Activated CD8-positive, alpha-beta T cell treated with anti-CD3 and anti-CD28 coated beads for 36 hours (primary cell): ENCODE measurements at places on chromosomes 3 and 15.

DNA sequence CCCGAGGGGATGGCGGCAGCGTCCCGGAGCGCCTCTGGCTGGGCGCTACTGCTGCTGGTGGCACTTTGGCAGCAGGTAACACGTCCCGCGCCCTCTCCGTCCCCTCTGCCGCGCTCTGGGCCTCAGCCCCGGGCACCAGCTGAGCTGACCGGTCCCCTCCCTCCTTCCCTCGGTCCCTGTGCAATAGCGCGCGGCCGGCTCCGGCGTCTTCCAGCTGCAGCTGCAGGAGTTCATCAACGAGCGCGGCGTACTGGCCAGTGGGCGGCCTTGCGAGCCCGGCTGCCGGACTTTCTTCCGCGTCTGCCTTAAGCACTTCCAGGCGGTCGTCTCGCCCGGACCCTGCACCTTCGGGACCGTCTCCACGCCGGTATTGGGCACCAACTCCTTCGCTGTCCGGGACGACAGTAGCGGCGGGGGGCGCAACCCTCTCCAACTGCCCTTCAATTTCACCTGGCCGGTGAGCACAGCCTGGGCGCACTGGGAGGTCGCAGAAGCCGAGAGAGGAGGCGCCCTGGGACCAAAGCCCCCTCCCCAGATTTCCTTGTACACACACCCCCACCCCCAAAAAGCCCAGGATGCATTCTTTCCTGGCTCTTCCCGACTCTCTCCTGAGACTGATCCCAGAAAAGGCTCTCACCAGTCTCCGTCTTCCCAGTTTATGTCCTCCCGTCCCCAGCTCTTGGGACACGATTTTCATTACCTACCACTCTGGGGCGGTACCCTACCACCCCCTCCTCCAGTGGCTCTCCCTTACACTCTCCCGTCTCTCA is 705 bp downstream of the DLL4 start:
- DNase-seq: no peak

DNA sequence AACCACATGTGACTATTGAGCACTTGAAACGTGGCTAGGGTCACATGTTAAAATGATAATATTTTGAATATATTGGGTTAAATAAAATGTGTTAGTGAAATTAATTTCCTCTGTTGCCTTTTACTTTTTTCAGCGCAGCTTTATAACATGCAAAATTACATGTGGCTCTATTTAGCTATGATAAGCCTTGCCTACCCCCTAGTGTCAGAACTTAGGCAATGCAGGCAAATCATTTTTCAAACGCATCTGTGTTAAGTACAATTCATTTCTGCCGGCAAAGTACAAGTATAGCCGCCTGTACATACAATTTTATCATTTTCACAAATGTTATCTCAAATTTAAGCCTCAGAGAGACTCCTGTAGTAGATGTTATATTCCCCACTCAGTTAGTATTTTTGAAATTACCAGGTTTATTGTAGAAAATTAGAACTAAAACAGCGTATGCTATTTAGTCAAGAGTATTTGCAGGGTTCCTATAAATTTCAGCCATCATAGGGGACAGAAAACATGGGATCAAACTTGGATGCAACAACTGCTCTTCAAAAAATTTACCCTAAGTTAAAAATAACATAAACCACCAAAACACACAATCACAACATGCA is 56.1 kb downstream of the TAFA4 start:
- peak; percentile 44 for DNase-seq

DNA sequence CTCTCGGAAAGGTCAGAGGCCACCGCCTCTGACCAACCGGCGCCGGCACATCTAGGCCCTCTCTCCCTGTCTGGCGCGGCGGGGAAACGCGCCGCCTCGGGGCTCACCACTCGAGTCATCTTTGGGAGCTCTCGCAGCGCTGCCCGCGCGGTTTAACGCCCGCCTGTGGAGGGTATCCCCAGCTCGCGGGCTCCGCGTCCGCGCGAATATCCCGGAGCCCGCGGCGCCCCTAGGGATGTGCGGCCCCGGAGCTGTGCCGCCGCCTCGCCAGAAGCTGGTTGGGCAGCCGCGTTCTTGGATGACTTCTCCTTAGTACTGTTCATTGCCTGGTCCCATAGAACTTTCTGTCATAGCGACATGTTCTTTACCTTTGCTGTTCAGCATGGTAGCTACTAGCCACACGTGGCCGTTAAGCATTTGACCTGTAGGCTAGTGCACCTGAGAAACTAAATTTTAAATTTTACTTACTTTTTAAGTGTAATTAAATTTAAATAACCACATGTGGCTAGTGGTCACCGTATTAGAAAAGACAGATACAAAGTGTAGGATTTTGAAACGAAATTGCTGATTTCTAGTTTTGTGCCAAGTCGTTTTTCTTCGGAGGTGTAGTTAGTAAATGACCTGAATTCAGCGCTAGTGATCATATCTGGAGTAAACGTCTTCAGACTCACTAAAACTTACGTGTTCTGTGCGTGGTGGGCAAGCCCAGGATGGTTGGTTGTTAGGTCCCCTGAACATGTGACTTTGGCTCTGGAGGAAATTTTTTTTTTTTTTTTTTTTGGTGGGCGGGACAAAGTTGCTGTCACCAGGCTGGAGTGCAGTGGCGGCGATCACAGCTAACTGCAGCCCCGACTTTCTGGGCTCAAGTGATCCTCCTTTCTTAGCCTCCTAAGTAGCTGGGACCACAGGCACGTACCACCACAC is 835 bp downstream of the ARIH2 start:
- DNase-seq: peak; percentile 81

DNA sequence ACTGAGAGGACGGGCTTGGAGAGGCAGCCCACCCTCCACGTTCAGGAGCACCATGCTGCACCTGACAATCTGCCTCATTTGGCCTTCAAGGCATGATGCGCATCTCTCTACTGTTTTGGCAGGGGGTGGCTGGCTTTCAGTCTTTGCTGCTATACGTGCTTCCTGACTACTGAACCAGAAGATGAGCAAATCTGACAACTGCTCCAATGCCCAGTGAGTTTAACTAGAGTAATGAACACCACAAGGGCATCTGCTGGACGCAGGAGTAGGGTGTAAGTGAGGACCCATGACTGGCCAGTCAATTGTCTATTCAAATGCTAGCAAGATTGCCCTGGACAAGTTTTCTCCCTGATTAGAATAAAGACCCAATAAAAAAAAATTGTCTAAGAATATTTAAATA is 335.7 kb downstream of the MAGI1 start:
- DNase-seq: no peak

- DNase-seq: no peak
Measured at GRCh38 chr3:16112910-16113504, 61.5 kb upstream of the GALNT15 start.

- DNase-seq: no peak
Measured at GRCh38 chr3:150521463-150521862, 24.8 kb downstream of the SERP1 start.
